ENCODE measurements at places on chromosomes 4 and X. TPM values are rescaled to one million over a fixed set of nuclear protein-coding genes. Genes with fewer than 3 reads are reported as not detected.

DNA sequence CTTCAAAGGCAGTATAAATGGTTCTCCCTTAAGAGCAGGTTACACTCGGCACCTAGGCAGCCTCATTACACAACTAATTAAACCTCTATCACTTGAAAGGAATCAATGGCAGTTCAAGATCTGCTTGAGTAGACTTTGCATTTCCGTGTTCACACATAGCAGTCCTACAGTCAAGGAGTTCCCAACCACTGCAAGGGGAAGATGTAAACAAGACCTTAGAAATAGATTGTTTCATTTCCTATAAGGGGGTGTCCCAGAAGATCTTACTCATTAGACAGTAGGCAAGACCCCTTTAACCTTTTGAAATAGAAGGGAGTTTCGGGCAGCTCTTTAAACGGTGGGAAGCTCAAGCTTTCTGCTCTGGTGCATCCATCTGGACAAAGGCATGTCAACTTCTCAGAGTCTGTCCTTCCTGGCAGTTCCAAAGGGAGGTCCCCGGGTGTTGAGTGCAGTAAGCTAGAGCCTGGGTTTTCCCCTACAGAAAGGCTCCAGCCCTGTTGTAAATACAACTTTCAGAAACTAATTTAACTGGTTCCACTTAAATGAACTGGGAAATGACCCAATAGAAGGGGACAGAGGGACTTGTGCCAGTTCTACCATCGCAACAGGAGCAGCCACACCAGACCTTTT lies 150.8 kb downstream of the RBMX2 start:
- DNase-seq, result no peak

- no peak for DNase-seq
Measured at GRCh38 chrX:5632061-5632614, 596.5 kb downstream of the NLGN4X start.

DNA sequence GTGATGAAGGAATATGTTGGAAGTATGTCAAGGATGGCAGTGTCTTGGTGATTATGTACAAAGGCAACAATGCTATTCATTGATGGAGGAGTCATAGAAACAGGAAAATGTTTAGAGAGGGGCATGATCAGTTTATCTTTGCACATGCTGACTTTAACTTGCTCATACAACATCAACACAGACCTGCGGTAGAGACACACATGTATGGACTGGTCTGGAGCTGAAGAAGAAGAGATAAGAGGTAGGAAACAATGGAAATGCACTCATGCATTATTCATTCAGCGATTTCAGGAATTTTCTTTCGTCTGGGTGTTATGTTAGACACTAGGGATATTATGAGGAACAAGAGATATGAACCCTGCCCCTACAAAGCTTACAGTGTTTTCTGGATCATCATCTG lies 1252.3 kb upstream of the TENM3 start:
- no peak for DNase-seq

GRCh38 chr4:17065821-17066220 lies 167.4 kb upstream of the LDB2 start:
- DNase-seq, result no peak

GRCh38 chr4:114267976-114268375 lies 288.5 kb upstream of the ARSJ start:
- no peak for DNase-seq

- DNase-seq, result no peak
Measured at GRCh38 chr4:6504900-6505496, 32.6 kb upstream of the PPP2R2C start.

DNA sequence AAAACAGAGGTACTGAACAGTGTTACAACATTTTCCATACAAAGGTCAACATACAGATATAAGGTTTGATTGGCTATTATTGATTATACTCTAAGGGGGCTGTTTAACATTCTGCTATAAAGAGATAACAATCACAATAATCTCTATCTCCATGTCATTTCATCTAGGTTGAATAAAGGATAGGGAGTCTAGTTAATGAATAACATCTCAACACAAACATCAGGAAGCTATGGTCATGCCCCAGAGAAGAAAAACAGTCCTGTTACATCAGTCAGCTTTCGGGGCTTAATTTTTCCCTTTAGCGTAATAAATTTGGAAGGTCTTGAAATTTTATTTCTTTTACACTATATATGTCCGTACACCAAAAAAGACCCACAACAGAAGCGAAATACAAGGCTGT lies 41.5 kb upstream of the DCAF8L2 start:
- DNase-seq, result no peak

DNA sequence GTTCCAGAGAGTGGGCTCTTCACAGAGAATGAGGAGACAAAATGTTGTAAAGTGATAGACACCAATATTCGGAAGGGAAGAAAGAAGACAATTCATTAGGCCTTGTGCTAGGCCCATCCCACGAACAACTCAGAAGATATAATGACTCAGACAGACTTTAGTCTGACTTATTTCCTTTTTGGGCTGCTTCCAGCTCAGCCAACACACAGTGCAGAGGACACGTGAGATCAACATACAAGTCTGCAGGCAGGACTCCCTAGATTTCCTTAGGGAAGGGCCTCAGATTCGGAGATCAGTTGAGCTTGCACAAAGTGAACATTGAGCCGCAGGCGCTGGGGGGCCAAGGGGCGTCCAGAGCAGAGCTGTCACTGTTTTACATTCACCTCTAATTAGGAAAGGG lies 290.7 kb upstream of the TENM3 start:
- DNase-seq, result no peak

GRCh38 chr4:8537041-8537461 lies 43.1 kb upstream of the GPR78 start:
- no peak for DNase-seq

- no peak for DNase-seq
Measured at GRCh38 chrX:80316526-80316925, 103.7 kb upstream of the TENT5D start.

DNA sequence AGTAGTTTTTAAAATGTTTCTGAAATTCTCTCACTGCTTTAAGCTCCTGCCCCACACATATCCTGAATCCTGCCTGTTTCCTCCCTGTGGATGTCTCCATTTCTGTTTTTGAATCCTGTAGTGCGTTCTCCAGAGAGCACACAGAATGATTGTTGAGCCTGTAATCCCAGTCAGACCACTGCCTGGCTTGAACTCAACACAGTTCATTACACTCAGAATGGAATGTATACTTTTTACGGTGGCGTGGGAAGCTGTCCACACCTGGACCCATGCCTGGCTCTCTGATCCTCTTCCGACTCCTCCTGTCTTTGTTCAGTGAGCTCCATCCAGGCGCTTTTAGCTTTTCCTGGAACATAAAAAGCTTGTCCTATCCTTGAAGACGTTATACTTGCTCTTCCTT lies 1217.0 kb upstream of the PRKX start:
- DNase-seq, result no peak

DNA sequence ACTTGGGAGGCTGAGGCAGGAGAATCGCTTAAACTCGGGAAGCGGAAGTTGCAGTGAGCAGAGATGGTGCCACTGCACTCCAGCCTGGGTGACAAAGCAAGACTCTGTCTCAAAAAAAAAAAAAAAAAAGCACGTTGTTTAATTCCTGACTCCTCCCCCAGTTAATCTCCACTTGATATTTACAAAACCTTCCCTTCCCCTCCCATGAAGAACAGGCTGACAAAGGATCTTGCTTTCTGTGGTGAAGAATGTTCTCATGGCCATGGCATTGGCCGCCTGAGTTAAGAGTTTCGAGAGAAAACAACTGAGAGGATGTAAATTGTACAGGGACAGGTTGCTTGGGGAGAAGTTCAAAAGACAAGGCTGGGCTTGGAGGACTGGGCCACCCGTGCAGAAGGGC lies 168.2 kb upstream of the BCOR start:
- DNase-seq, result no peak

- peak; percentile 22 for DNase-seq
Measured at GRCh38 chr4:3739577-3739976, 26.6 kb upstream of the ADRA2C start.

DNA sequence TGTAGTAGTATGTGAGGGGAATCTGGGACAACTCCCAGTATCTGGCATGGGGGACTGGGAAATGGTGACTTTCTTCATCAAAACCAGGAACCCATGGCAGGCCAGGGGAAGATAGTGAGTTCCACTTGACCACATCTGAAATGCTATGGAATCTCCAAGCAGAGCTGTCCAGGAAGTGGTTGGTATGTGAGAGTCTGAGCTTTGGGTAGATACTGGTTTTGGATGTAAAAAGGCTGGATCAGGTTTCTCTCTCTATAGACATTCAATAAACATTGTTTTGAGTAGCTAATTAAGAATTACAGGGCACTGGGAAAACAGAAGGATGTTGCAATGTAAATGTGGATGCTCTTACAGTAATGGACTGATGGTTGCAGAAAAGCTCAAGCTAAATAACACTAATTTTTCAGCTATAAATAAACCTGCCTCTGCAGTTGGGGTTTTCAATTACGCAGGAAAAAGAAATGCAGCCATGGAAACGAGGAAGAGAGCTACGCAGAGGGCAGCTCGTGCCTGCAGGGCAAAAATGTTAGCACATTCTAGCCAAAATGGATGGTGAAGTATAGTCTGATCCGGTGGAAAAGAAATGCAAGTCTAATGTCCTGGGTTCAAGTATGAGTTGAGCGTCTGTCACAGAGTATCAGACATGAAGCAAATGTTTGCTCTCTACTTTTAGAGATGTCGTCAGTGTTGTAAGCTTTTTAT lies 13.4 kb upstream of the CHRNA9 start:
- no peak for DNase-seq

GRCh38 chrX:3479026-3479425 lies 132.6 kb upstream of the MXRA5 start:
- no peak for DNase-seq

DNA sequence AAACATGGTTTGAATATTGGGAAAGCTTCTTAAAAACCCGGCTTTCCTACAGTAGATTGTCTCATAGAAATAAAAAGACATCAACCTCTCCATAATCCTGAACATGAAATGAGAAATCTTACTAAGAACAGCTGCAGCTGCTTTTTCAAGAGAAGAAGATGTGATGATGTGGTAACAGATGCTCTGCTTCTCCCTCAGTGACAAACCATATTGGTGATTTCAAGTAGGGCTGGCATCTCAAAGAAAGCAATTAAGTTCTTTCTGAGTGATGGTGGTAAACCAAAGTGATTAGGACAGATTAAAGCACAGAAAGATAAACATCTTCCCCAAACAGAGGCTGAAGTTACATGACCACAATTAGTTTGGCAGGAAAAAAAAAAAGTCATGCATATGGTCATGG lies 1477.7 kb downstream of the RAPGEF2 start:
- no peak for DNase-seq

- no peak for DNase-seq
Measured at GRCh38 chr4:152281211-152281610, 254.7 kb downstream of the FBXW7 start.

GRCh38 chr4:109465069-109465468 lies 31.5 kb downstream of the SEC24B start:
- DNase-seq, result no peak

DNA sequence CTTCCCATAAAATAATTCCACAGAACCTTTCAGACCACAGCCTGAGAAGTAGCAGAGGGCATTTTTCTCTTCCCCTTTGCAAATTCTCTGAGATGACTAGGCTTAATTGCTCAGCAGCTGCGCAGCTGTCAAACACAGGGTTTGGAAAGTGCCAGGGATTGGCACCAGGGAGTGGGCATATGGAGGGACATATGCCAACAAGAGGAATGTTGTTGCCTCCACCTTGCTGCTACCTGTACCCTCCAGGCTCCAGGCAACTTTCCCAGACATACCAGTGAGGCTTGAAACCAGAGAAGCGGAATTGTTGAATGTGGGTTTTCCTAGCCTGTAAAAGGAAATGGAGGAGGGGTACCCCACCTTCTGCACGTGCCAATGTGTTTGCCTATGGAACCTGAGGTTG lies 256.2 kb upstream of the GPR101 start:
- DNase-seq, result no peak

DNA sequence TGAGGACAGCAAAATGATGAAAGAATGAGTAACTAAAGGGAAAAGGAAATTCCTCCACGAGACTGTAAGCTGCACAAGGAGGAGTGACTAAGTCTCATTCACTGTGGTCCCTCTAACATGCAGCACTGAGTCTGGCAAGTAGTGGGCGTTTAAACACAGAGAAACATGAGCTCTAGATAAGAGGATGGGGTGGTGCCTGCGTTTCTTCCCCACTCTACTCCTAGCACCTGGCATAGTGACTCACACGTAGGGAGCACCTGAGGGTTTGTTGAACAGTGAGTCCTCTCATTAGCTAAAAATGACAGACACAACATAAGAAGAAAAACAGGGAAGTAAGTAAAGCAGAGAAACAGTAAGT lies 105.8 kb upstream of the CBR4 start:
- DNase-seq, result no peak

- no peak for DNase-seq
Measured at GRCh38 chr4:163148466-163149336, 18.0 kb downstream of the NAF1 start.

Gene GRID2
- 0.05 TPM for total RNA-seq

Gene MAGEA11
- total RNA-seq, result not detected

Gene EOLA2
- 20.7 TPM for total RNA-seq

Gene OCRL
- total RNA-seq, result 9.3 TPM

Gene HELT
- total RNA-seq, result not detected

Gene TLR6
- 1.5 TPM for total RNA-seq

Gene ZNF157
- total RNA-seq, result not detected

Gene GSX2
- total RNA-seq, result not detected

Gene PARM1
- 58.7 TPM for total RNA-seq

Gene C4orf36
- 0.78 TPM for total RNA-seq
